Stimulated activated CD8-positive, alpha-beta memory T cell treated with anti-CD3 and anti-CD28 coated beads, Interleukin-4, amount 100 ng/mL, for 1 hour (primary cell): ENCODE measurements at places on chromosomes 4 and X.

GRCh38 chrX:10414156-10414824 is 206.1 kb downstream of the MID1 start:
- DNase-seq, result no peak

DNA sequence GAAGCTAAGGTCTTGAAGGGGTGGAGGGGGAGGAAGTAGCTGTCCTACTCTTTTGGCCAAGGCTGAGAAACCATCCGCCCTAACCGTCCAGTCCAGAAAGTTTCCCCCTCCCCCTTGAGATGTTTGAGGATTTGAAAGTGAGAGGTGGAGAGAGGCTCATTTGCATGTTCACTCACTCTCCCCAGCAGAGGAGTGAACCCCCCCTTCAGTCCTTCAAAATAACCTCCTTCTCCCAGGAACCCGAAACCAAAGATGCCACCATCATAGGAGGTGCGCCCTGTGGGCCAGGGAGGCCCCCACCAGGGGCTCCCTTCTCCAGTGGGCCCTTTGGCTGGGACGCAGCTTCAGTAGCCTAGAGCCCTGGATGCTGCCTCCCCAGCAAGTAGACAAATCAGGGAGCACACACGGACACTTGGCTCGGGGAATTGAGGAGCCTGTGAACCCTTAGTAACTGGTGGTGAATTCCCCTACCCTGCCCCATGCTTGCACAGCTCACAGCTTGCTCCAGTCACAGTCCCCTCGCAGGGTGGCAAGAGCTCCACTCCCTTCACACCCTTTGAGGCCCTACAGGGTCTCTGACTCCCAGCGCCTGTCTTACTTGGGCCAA is 25.6 kb downstream of the ELF4 start:
- no peak for DNase-seq

GRCh38 chrX:16488959-16489358 is 161.0 kb upstream of the S100G start:
- DNase-seq, result no peak

- DNase-seq, result no peak
Observed at GRCh38 chr4:46900082-46900481, 9.0 kb downstream of the COX7B2 start.

DNA sequence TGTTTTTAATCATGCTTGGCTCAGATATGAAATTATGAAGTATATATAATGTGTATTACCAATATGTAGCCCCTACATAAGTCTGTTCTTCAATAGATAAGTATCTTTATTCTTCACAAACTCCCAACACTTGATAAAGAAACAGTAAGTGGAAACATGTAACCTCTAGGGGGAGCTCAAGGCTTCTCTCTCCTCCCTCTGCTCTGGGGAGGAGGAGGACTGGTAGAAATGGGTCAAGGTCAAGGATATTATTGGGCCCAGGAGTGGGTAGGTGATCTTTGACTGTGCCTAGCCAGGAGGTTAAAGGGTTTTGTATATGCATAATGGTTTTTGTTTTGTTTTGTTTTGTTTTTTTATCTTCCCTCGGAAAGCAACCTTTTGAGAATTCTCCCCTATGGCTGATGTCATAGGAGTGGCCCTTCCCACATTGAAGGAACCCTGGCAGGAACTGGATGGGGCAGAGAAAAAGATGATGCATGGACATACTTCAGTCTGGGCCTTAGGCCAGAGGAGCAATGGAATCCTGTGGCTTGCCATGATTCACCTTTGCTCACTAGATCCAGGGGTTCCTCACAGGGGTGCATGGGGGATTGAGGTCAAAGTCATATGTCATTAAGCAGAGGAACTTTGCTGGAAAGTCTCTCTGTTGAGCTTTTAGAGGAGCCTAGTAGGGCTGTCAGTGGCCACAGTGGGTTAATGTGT is 460.3 kb downstream of the MID1IP1 start:
- no peak for DNase-seq

- no peak for DNase-seq
Observed at GRCh38 chr4:138034871-138035270, 207.3 kb downstream of the SLC7A11 start.

DNA sequence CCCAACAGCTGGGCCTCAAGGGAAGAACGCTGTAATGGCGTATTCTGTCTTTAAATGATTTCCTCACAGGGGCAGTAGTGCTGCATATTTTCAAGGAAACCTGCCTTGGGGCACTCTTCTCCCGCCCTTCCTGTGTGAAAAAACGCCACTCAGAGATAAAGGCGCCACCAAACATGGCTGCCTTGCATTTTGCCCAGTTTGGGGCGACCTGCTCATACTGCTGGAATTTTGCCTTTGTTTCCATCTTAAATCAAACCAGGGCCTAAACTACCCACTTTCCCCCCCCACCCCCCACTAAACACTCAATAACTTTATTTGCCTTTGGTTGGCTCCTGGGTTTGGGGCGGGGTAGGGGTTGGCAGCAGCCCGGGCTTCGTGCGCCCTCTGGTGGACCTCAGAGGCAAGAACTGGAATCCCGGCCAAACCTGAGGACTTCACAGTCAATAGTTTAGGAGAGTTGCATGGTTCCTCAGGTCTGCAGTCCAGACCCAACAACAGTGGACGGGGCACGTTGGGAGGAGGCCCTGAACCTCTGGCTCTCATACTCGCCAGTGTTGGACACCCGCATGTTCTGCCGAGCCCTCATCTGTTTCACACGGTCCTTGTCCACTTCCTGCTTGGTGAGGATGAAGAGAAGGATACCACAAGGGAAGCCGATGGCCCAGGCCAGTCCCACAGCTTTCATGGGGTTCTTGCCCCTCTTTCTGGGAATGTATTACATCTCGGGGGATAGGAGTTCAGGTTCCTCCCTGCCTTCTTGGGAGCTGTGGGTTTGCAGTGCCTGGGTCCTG is 220.1 kb upstream of the STK26 start:
- DNase-seq, result no peak

- DNase-seq, result no peak
Observed at GRCh38 chrX:132876523-132877338, 81.7 kb downstream of the HS6ST2 start.

GRCh38 chr4:54643172-54643571 is 14.6 kb upstream of the KIT start:
- no peak for DNase-seq

DNA sequence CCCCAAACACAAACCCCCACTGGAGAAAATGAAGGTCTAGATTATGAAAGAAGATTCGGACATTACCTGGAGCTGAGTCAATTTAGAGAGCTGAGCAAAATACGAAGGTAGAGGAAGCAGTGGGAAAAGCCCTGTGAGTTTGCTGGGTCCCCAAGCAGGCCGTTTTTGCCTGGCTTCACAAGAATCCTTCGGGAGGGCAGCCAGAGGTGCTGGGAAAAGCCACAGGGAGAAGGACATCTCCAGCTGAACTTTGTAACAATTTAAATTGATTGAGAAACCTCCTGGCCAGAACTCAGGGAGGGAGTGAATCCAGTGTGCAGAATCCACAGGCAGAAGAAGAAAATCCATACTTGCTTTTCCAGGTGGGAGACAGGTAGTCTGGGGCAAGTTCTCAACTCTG is 319.1 kb upstream of the CT83 start:
- no peak for DNase-seq

- DNase-seq, result no peak
Observed at GRCh38 chr4:53520116-53520515, 71.2 kb downstream of the LNX1 start.

- no peak for DNase-seq
Observed at GRCh38 chrX:45187731-45188130, 12.9 kb downstream of the DIPK2B start.
